ENCODE measurements at places on chromosomes 3 and 15.

- DNase-seq = no peak
- H3K4me1 ChIP-seq = no peaks in the 10 kb centered on the region
- H3K36me3 ChIP-seq = no peaks in the 10 kb centered on the region
- H3K27ac ChIP-seq = no peak overlapping the region
- H3K27me3 ChIP-seq = no peaks in the 10 kb centered on the region
- H3K4me3 ChIP-seq = no peak overlapping the region
Observed at GRCh38 chr3:164233951-164234350, 844.3 kb downstream of the SI start.

GRCh38 chr15:68352401-68353062, 75.0 kb downstream of the FEM1B start:
- no peaks in the 10 kb centered on the region for H3K4me1 ChIP-seq
- no peaks in the 10 kb centered on the region for H3K27me3 ChIP-seq
- no peak overlapping the region for H3K4me3 ChIP-seq
- DNase-seq = no peak

- no peaks in the 10 kb centered on the region for H3K27me3 ChIP-seq
- H3K36me3 ChIP-seq = no peaks in the 10 kb centered on the region
- no peak overlapping the region for H3K27ac ChIP-seq
- H3K4me3 ChIP-seq = no peak overlapping the region
Observed at GRCh38 chr3:51123531-51123930, 261.6 kb upstream of the MANF start.

DNA sequence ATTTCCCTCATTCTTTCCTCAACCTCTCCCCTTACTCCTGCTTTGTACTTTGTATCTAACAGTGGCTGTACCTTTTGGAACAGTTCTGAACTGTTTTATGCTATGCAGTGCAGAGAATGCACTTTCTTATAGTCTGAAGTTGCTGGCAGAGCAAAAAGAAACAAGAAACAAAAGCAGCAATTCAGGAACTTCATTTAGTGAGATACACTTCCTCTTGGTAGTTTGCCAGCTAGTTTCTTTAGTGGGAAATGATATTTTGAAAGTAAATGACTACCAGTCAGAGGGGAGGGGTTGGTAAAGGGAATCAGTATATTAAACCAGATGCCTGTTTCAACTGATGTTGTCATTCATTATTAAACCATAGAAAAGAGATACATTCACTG, 55.0 kb upstream of the CHD2 start:
- H3K27ac ChIP-seq = no peak overlapping the region
- no peaks in the 10 kb centered on the region for H3K36me3 ChIP-seq
- H3K27me3 ChIP-seq = no peaks in the 10 kb centered on the region
- H3K4me3 ChIP-seq = no peak overlapping the region
- DNase-seq = no peak
- H3K4me1 ChIP-seq = no peaks in the 10 kb centered on the region

DNA sequence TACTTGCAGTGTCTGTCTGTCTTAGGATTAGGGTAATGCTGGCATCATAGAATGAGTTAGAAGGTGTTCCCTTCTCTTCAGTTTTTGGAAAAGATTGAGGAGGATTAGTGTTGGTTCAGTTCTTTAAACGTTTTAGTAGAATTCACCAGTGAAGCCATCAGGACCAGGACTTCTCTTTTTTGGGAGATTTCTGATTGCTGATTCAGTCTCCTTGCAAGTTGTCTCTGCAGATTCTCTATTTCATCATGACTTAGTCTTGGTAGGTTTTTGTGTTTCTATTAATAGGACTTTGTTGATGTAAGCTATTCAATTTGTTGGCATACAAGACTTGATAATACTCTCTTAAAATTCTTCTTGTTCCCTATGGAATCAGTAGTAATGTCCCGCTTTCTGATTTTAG, 48.9 kb downstream of the STT3B start:
- H3K4me1 ChIP-seq = no peaks in the 10 kb centered on the region
- no peak for DNase-seq
- H3K27ac ChIP-seq = no peak overlapping the region
- peaks cover 3% of the 10 kb centered on the region for H3K36me3 ChIP-seq
- H3K4me3 ChIP-seq = no peak overlapping the region
- no peaks in the 10 kb centered on the region for H3K27me3 ChIP-seq

- H3K36me3 ChIP-seq = peaks cover 14% of the 10 kb centered on the region
- H3K27ac ChIP-seq = peak overlapping the region; percentile 100
- H3K27me3 ChIP-seq = no peaks in the 10 kb centered on the region
- H3K4me3 ChIP-seq = peak overlapping the region; percentile 94
Observed at GRCh38 chr3:32818970-32819511, 1.2 kb downstream of the TRIM71 start.

DNA sequence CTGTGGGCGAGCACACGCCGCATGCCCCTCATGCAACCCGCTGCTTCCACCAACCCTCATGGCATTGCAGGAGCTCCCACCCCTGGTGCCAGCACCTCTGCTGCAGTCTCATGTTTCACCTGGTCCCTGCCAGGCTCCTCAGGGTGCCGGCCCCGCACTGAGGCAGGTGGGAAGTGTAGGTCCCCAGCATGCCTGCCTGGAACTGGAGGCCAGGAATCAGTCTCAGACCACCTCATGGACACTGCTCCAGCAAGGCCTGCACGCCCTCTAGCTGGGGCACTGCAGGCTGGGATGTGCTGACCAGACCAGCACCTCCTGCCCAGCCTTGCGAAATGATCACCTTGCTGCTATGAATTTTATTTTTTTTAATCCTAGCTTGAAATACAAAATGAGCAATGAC, 39.1 kb downstream of the OCA2 start:
- DNase-seq = no peak
- peak overlapping the region; percentile 65 for H3K4me3 ChIP-seq
- no peaks in the 10 kb centered on the region for H3K36me3 ChIP-seq
- no peaks in the 10 kb centered on the region for H3K27me3 ChIP-seq

DNA sequence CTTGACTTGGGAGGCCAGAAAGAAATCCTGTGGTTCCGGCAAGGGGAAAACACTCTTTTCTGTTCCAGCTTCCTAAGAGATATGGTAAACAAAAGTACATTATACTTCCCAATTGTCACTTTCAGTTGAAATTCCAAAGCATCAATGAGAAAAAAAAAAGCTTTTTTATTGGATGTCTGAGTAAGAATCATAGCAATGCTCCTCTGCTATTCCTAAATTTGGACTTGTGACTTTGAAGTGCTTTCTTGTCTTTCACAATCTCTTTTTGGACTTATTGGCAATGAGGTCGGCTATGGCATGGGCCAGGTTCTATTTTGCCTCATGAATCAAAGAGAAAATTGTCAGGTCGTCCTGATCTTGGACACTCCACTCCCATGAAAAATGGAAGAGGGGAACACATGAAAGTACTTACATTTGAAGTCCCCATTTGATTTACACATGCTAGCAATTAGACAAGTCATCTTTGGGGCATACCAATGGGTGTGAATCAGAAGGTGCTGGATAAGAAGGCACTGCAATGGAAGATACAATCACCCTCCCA, 170.5 kb downstream of the GREM1 start:
- H3K4me3 ChIP-seq = no peak overlapping the region
- no peaks in the 10 kb centered on the region for H3K27me3 ChIP-seq
- peaks cover 6% of the 10 kb centered on the region for H3K4me1 ChIP-seq

DNA sequence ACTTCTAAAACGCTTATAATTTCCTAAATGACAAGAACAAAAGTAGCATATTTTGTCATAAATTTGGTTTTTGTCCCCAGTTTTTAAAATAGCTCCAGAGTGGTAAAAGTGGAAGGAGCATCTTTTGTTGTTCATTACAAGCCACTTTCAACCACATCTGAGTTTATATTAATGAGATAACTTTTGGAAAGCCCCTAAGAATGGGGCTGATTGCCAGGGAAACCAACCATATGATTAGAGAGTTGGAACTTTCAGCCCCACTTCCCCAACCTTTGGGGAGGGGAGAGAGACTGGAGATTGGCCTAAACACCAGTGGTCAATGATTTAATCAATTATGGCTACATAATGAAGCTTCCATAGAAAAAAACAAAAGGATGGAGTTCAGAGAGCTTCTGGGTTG, 57.4 kb downstream of the CPA3 start:
- H3K4me3 ChIP-seq = no peak overlapping the region
- DNase-seq = no peak
- no peak overlapping the region for H3K27ac ChIP-seq
- no peaks in the 10 kb centered on the region for H3K36me3 ChIP-seq

DNA sequence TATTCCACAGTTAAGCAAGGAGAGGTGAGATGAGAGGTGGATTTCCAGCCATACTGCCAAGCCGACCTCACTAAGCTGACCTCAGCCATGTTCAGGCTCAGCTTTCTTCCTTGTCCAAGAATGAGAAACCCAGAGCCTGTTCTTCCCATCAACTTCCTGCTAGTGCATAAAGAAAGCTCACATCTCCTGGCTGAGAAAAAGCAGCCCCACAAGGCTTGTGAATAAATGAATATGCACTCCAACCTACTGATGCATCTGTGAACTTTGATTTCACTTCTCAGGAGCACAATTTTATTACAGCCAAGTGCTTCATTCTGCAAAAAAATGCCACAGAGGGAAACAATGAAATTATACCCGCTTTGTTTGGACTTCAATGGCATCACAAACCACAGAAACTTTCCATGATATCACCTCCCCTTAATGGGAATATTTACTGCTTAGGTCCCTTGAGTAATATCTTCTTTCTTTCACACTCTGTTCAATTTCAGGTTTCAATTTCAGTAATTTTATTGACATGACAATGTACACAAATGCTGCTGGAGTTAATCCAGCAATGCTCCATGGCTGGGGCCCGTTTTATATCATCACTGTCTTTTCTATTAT, 437.0 kb upstream of the PPP2R3A start:
- no peaks in the 10 kb centered on the region for H3K27me3 ChIP-seq
- H3K4me1 ChIP-seq = no peaks in the 10 kb centered on the region
- no peaks in the 10 kb centered on the region for H3K36me3 ChIP-seq
- no peak overlapping the region for H3K27ac ChIP-seq
- H3K4me3 ChIP-seq = no peak overlapping the region

- H3K36me3 ChIP-seq = no peaks in the 10 kb centered on the region
- no peak for DNase-seq
- peak overlapping the region; percentile 98 for H3K27ac ChIP-seq
- H3K4me1 ChIP-seq = peaks cover 25% of the 10 kb centered on the region
Observed at GRCh38 chr3:115658032-115658336, 34.7 kb downstream of the GAP43 start.

- no peaks in the 10 kb centered on the region for H3K4me1 ChIP-seq
- no peak overlapping the region for H3K27ac ChIP-seq
- H3K27me3 ChIP-seq = no peaks in the 10 kb centered on the region
- H3K4me3 ChIP-seq = no peak overlapping the region
Observed at GRCh38 chr15:41047474-41047873, 68.6 kb downstream of the INO80 start.

DNA sequence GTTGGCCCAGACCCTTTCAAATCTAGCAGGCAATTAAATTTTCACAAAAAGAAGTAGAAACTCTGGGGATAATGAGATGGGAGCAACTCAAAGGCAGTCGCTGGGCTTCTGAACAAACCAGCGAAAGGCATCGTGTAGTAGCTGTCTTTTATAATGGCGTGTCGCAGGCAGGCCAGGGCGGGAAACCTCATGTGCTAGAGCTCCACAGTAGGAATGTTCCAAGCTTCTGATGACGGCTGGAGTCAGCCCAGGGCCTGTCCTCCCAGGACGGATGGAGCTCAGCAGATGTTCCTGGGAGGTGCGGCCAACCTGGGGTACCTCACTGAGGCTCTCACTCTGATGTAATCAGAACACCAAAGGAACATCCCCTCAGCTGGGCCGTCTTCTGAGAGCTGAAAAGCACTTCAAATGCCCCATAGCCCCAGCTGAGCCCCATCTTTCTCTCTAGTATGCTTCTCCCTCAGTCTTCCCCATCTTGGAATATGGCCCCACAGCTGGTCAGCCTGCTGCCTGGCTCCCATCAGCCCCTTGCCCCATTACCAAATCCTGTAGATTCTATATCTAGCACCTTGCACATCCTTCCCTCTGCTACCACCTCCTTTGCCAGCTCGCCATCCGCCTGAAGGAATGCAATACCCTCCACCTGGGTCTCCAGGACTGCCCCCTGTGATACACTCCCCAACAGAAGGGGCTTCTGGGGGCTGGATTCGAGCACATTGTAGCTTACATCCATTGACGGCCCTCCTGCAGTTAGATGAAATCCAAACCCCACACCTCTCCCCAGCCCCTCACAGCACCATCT, 54.9 kb upstream of the ATP2B2 start:
- peaks cover 6% of the 10 kb centered on the region for H3K4me1 ChIP-seq
- no peak overlapping the region for H3K27ac ChIP-seq
- no peak overlapping the region for H3K4me3 ChIP-seq
- no peaks in the 10 kb centered on the region for H3K36me3 ChIP-seq

DNA sequence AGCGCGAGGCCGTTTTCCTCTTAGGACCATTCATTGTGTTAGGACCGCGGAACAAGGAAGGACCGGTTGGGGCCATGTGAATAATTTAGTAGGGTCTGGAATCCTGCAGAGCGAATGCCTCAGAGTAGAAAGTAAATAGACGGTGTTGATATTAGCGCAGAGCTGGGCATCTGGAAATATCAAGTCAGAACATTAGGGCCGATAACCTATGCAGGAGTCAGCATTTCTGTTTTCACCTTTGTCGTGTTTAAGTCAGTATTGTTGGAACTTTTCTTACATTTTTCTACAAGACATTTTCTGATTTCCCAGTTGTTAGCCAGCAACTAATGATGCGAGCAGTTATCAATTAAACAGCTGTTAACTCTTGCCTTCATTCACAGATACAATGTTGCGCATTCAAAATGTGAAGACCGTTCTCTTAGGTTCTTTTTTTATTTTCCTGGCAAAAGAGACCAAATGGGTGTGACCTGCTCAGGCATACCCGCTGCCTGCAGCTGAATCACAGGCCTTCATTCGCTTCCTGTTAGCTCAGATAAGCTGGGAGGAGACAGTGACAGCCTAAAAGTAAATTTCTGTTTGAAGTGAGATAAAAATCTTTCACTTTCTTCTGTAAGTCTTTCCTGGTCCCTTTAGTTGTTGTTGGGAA, 966 bp upstream of the PKM start:
- DNase-seq = no peak
- no peaks in the 10 kb centered on the region for H3K27me3 ChIP-seq

DNA sequence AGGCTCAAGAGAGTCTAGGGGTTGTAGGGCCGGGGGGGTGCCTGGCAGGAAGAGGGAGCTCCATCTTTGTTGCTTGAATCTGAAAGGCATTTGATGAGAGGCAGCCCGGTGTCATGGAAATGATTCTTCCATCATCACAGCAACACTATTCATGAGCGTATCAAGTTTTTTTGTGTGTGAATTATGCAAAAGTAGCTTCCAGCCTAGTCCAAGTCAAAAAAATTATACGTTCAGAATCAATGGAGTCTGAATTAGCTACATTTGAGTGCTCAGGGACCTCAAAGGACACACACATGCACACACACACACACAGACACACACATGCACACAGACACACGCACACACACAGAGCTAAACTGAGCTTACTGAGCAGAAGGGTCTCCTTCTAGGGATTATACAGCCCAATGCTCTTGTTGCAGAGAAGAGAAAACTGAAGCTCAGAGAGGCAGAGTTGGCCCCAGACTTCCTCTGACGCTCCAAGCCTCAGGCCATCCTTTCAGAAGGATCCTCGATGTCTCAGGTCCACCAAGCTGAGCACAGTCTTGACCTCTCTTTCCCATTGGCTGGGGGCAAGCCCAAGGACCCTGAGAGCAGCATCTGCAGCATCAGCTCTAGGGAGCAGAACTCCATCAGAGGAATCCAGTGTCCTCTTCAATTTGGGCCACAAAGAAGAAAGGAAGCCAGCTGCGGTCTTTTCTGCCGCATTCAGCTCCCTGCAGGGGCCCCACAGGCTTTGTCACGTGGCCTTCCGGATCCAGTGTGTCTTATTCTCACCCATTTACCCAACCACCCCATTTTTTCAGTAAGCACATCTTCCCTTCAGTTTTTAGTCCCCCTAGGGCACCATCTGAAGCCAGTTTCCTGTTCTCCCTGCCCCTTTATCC, 228.0 kb downstream of the UACA start:
- no peak for DNase-seq
- H3K36me3 ChIP-seq = no peaks in the 10 kb centered on the region
- no peaks in the 10 kb centered on the region for H3K27me3 ChIP-seq
- no peak overlapping the region for H3K4me3 ChIP-seq
- H3K27ac ChIP-seq = no peak overlapping the region
